ENCODE measurements at places on chromosomes 6 and 20.

DNA sequence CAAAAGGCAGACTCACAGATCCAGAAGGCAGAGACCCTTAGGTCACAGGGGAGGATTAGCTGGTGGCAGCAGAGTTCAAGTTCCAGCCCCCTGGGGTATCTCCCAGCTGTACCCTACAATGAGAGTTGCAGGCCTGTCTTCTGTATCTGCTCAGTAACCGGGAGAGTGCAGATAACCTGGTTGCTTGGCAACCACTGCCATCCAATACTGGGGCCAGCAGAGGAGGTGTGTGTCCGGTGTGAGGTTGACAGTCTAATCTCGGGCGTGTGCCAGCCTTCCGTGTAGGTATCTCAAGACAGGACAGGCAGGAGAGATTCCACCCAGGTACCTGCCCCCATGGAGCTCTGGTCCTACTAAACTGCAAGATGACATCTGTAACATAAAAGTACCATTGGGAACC is 56.6 kb upstream of the TBC1D7 start:
- no peak for DNase-seq

- no peak for DNase-seq
These were observed 318.2 kb downstream of the ZFAND3 start for GRCh38 chr6:38137608-38138265.

DNA sequence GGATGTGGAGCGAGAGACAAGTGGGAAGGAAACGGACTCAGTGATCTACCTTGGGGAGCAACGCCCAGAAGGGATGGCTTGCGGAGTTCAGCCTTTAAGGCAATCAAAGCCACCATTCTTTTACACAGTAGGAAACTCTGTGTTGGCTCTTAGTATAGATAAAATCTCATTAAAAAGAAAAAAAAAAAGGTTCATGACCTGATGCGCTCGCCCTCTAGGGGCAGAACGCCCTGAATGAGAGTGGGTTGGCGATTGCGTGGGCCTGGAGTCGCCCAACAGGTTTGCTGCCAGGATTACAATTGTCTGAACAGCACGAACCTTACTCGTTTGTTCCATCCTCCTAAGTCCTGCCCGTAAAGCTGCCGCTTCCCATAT is 1.2 kb downstream of the TPD52L1 start:
- DNase-seq = peak; percentile 25

GRCh38 chr6:16684896-16685554 is 76.2 kb downstream of the ATXN1 start:
- DNase-seq = peak; percentile 88

- no peak for DNase-seq
These were observed 9.1 kb upstream of the TAGAP start for GRCh38 chr6:159053781-159054398.

DNA sequence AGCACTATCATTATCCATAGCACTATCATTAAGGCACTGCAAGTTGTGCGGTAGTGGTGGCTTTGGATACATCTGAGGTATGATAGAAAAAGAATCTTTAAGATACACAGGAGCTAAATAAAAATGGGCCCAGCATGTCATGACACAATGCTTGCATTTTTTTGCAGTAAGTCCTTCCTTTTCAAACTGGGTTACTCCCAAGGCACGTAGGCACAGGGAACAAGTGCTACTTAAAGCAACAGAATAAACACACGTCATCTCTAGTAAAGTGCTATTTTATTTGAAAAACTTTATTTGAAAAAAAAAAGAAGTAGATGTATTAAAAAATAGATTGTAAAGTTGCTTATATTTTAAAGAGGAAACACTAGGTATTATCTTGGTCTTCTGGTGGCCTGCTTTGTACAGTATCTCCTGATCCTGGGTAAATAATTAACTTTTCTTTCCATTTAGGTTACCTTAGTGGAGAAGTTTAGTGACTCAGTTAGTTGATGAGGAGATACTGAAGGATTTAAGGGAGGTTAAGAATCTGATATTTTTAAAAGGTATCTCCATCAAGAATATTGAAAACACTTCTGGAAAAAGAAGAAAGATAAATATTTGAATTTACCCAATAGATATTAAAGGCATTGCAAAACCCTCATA is 129.6 kb downstream of the EDN1 start:
- DNase-seq = no peak

GRCh38 chr20:59789686-59790085 is 143.8 kb downstream of the SYCP2 start:
- no peak for DNase-seq

DNA sequence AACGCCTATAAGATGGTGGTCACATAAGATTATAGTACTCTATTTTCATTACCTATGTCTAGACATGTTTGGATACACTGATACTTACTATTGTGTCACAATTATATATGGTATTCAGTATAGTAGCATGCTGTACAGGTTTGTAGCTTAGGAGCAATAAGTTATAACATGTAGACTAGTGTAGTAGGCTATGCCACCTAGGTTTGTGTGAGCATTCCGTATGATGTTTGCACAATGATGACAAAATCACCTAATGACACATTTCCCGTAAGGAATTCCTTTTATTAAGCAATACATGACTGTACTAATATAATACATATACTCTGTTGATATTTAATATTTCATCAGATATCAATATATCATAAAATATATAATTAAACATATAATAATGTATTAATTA is 540.7 kb downstream of the BMP2 start:
- no peak for DNase-seq

Data from fibroblast of mammary gland (primary cell).